GM03348 (cell line): ENCODE measurements at places on chromosomes 13 and 19.

DNA sequence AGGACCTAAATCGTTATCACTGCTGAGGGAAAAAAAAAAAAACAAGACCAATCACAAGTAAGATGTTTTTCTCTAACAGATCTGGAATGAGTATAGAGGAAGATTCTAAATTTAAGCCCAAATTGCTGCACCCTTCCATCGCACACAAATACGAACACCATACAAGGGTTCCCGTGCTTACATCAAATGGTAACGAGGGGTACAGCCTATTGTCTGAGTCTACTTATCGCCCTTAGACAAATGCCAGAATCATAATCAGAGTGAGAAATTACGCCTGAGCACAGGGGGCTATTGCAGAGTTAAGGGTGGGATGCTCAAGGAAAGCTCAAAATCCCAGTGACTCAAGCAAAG, 603 bp downstream of the ZC3H13 start:
- DNase-seq: no peak

DNA sequence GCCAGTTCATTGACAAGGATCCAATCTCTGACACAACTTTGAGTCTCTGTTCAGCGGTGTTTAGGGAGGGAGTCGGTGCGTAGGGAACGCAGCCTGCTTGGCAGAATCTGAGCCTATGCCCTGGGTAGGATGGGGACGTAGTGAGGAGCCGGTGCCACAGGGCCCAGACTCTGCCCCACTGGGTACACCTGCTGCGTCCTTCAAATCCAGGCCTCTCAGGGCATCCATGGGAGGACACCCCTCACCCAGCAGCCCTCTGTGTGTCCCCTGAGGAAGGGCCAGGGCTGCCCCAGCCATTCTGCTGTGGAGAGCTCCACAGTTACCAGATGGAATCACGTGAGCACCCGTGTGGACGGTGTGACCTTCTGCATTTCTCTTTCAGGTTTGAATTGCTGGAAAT, 133.2 kb upstream of the MCF2L start:
- no peak for DNase-seq

GRCh38 chr13:101727118-101727517, 274.6 kb downstream of the ITGBL1 start:
- no peak for DNase-seq

DNA sequence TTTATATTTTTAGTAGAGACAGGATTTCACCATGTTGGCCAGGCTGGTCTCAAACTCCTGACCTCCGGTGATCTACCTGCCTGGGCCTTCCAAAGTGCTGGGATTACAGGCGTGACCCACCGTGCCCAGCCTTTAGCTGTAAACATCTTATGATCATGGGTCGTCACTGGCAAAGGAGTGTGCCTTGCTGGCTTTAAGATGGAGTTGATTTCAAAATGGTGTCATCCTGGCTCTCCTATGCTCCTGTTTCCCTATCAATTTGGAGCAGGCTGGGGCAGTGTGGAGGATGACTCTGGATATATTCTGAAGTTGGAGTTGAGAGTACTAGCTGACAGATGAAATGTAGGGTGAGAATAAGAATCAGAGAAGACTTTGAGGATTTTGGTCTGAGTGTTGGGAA, 18.4 kb upstream of the ATP8A2 start:
- no peak for DNase-seq

DNA sequence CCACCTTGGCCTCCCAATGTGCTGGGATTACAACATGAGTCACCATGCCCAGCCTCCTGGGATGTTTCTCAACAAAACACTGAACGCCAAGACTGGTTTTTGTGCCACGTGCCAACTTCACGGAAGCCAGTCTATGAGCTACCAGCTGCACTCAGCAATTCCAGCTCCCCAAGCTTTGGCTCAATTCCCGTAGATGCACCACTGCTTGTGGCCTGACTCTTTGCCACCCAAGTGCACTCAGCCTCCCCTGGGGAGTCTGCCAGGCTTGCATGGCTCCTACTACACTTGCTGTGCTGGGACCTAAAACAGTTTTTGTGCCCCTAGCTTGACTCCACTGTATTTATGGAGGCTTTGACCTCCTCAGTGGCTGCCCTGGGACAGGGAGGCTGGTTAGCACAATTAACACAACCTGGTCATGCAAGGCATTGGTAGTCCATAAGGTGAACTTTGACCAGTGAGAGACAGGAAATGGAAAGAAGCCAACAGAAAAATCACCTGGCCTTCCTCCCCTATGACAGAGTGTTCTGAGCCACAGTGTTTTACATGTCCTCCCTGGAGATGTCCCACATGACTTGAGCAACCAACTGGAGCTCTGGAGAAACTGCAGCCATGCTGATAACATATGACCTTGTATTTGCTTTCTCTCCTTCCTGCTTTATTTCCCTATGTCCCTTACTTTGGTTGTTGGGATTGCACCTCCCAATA, 1173.1 kb downstream of the UQCRFS1 start:
- no peak for DNase-seq
